ENCODE measurements at places on chromosomes 2 and 18. TPM values are rescaled to one million over a fixed set of nuclear protein-coding genes. Genes with fewer than 3 reads are reported as not detected.

- no peak for DNase-seq
Measured at GRCh38 chr2:280650-281110, 7.2 kb downstream of the ALKAL2 start.

GRCh38 chr18:76452357-76452756 is 42.7 kb downstream of the ZNF516 start:
- DNase-seq = no peak

SRD5A2 gene
- total RNA-seq = not detected

CNGA3 gene
- not detected for total RNA-seq

GRCh38 chr2:178482437-178482836 is 2.2 kb downstream of the PLEKHA3 start:
- no peak for DNase-seq

DNA sequence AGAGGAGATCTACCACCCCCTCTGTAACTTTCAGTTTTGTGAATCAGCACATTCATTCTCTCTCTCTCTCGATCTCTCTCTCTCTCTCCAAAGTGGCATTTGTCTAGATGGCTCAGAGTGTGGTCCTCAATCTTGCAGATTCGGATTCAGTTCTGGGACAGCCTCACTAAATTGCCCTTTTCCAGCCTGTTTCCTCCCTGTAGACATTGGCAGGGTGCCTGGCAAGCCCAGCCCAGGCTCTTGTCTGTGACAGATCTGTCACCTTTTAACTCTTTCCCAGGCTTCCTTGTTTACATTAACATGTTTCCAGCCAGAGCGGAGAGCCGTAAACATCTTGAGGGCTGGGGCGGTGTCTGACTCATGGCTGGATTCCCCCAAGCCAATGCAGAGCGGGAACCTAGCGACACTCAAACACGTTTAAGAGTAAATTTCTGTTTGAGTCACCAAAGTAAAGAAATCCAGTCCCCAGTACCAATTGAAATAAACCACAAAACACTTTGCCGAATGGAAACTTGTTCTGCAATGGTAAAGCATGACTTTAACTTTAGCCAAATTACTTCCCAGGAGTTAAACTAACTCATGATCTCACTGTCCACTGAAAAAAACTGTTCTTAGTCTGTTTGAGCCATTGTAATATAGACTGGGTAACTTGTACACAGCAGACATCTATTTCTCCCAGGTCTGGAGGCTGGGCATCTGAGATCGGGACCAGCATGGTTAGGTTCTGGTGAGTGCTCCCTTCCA is 6.6 kb upstream of the CYP27C1 start:
- no peak for DNase-seq
